ENCODE measurements at places on chromosomes 1 and 21.

DNA sequence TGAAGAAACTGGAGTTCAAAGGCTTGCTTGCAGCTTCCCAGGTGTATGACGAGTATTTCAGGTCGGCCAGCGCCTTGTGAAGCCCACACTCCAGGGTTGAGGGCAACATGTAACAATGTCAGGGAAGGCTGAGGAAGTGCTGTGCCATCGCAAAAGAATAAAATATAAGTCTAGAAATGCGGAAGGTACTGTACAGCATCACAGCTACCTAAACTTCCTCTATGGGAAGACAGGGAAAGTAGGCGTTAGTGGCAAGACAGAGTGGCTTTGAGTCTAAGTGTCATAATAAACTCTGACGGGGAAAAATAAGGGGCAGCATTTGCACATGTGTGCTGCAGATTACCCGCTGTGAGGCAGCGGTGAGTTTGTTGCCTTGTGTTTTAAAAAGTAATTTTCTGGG lies 28.9 kb downstream of the DOP1B start:
- no peak for DNase-seq

- DNase-seq, result no peak
Observed at GRCh38 chr21:25701529-25701928, 33.2 kb downstream of the ATP5PF start.

GRCh38 chr1:218553197-218553596 lies 208.1 kb downstream of the TGFB2 start:
- DNase-seq, result no peak

GRCh38 chr1:51234721-51235425 lies 1.2 kb upstream of the RNF11 start:
- DNase-seq, result peak; percentile 54
